ENCODE measurements at places on chromosomes 5 and 9. TPM values are rescaled to one million over a fixed set of nuclear protein-coding genes. Genes with fewer than 3 reads are reported as not detected.

DNA sequence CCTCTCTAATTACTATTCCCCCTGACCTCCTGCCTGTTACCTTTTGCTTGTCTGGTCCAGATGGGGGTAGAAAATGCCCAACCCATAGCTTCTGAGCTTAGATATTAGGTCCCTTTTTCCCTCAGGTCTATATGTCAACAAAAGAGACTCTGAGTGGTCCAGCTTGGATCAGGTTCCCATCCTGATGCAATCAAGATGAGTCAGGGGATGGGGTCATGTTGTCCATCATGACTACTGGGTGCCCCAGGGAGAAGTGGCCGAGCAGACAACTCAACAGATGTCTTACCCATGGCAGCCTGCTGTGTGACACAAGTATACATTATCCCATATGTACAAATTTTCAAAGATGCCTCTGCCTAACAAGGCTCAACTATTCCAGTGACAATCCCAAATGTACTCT lies 9.1 kb upstream of the ANKH start:
- no peak for DNase-seq

DNA sequence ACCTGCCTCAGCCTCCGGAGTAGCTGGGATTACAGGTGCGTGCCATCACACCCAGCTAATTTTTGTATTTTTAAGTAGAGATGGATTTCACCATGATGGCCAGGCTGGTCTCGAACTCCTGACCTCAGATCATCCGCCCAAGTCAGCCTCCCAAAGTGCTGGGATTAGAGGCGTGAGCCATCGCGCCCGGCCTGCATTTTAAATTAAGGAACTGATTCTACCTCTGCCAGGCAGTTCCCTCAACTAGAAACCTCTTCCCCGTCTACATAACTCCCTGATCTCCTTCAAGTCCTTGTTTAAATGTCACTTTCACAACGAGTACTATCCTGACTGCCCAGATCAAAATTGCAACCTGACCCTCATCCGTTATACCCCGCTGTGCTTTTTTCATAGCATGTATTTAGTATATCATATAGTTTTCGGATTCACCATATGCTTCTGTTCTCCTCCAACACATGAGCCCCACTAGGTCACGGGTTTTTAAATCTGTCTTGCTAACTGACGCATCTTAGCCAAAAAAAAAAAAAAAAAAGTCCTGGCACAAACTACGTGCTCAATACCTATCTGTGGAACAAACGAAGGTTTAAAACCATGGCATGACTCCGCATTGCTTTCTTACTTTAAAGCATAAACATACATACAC lies 858 bp upstream of the SOWAHA start:
- no peak for DNase-seq

- no peak for DNase-seq
These were observed 149.8 kb downstream of the MED10 start for GRCh38 chr5:6228257-6229250.

The BTNL3 gene
- not detected for total RNA-seq

DNA sequence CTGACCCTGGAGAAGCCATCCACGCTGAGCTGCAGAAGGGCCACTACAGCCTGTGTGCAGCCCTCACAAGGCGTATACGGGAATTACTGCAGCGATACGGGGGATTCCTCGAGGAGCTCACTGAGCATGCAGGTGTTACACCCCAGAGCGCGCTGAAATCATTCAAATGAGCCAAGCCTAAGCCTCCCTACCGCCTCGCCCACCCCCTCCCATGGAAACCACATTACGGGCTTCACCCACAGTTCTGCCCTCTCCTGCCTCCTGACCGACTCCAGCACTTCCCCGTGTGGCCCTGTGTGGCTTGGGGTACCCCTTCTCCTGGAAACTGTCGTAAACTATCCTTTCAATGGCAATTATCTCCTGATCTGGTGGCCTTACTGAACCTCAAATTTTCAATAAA lies 13.3 kb downstream of the SURF6 start:
- DNase-seq, result no peak

GRCh38 chr5:143338658-143339366 lies 64.7 kb downstream of the NR3C1 start:
- no peak for DNase-seq

DNA sequence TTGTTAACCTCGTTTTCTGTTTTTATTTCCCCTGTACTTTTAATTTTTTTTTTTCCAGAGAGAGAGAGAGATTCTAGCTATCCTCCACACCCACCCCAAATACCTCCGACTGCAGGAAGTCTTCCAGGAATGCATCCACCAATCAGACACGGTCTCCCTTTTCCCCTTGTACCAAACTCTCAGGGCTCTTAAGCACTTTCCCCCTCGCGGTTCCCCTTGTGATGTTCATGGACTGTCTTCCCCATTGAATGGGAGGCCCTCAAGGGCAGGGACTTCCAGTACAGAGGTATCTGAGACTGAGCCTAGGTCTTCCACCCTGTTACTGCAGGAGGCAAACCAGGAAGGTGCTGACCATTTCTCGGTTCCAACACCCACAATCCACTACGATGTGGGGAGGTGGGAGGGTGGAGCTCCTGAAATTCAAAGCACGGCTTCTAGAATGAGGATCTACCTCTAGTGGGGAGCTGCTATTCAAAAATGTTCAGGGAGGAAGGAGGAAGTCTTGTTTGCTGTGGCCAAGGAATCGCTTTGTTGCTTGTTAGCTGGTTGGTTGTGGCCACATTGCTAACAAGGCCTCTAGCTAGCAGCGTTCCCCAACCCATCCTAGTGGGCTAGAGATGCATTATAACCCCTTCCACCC lies 37.5 kb upstream of the PTGS1 start:
- no peak for DNase-seq

DNA sequence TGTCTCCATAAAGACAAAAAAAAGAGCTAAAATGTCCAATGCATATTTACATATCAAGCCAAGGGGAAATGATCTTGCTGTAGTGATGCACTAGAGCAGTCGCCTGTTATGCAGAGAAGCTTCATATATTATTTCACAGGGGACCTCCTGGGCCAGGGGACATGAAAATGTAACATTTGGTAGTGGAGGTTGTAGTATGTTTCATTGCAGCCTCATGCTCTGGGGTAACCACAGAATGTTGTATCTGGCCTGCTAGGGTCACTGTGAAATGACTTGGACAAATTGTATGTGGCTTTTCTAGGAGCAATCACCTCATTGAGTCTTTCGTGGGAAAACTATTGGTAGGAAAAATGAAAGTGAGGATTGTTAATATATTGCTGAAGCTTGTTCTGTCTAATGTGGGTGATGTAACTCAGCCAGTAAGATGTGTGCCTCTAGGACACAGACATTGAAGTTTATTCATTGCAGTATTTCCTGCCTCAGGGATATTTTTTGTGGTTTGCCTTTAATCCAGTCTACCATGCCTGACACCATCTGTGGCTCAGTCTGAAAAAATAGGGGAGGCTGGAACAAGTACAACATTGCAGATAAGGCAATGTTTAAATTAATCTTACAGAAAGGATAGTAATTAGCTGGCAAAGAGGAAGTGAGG lies 430.8 kb upstream of the TNC start:
- DNase-seq, result no peak

GRCh38 chr5:160278343-160278742 lies 34.0 kb downstream of the CCNJL start:
- no peak for DNase-seq

- peak; percentile 74 for DNase-seq
These were observed 24.5 kb upstream of the MVB12B start for GRCh38 chr9:126301985-126302603.

DNA sequence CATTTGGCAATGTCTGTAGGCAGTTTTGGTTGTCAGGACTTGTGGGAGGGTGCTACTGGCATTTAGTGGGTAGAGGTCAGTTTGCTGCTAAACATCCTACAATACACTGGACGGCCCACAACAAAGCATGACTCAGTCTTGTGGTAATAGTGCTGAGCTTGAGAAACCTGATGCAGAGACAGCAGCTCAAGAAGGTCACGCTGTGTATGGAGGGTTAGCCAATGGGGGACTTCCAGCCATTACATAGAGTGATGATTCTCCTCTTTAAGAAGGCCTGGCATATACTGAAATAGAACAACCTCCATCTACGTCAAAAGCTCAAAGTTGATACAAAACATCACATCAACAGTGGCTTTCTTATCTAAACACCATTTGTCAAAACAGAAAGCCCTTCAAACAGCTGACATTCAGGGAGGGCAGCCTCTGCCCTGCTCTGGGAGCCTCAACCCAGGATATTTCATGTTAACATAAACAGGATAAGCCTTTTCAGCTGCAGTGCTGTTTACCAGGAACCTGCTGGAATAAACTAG lies 143.0 kb downstream of the GPBP1 start:
- DNase-seq, result no peak

The IL9 gene
- total RNA-seq, result not detected

The FGF10 gene
- not detected for total RNA-seq

DNA sequence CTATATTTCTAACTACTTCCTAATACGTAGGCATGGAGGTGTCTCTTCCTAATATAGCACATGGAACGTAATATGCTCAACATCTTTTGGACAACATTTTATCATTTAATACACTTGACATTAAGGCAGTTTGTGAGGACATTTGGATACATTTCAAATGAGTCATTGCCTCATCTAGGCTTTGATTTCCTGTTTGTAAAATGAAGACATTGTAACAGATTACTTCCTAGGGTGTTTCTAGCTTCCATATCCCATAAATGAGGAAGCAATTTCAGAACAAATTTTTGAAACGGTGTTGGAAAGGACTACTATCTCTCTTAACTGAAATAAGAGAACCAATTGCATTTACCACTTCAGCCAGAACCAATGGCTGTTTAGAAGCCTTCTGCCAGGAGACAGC lies 38.7 kb downstream of the SLC28A3 start:
- no peak for DNase-seq

- DNase-seq, result no peak
These were observed 300.9 kb downstream of the NTRK2 start for GRCh38 chr9:84970432-84970831.

The SPINK6 gene
- total RNA-seq, result not detected

- DNase-seq, result no peak
These were observed 532.2 kb upstream of the SGCD start for GRCh38 chr5:155794795-155795194.

DNA sequence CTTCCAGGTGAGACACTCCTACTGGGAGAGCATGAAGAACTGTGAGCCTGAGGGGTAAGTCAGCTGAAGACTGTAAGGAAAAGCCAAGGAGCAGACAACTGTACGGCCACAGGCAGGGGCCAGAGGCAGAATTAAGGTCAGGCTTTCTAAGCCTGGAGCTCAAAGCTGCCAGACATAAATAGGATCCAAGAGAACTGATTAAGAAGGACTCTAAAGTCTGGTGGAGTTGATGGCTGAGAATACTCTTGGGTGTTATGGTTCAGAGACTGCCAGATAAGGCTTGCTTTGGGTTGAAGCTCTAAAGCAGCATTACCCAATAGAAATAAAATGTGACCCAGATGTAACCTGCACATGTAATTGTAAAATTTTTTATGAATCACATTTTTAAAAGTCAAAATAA lies 12.2 kb downstream of the PDE8B start:
- no peak for DNase-seq

DNA sequence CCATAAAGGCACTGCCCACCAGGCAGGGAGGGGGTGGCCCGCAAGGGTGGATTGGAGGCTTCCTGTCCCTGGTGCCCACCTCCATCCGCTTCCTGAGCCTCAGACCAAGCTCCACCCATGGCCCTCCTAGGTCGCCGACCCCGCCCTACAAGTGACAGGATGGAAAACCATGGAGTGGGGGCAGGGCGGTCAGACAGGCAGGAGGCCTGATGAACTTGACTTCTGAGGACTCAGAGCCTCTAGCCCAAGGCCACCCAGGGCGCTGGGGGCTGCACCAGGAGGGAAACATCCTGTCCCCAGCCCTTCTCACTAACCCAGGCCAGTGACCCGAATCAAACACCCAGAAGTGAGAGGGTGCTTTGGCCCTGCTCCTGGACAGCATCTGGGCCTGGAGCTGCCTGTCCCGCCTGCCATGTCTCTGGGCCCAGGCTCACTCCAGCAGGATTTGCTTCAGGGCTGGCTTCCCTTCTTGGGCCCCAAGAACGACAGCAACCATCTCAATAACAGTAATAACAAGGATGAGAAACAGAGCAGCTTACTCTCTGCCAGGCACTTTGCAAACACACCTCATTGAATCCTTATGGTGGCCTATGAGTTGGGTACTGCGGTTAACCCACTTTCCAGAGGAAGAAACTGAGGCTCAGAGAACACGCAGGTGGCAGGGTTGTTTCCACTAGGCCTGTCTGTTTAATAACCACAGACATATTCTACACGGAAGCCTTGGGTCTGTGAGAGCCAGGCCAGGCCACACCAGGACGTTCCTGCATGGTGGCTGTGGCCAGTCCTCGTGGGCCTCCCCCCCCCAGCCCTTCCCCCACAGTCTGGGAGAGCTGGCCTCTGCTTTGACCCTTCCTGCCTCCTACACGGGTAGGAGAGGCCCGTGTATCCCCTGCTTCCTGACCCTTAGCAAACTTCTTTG lies 4.4 kb upstream of the ST6GALNAC6 start:
- DNase-seq, result peak; percentile 92

- DNase-seq, result no peak
These were observed 18.5 kb downstream of the MRPL36 start for GRCh38 chr5:1781107-1781506.

The C9orf50 gene
- not detected for total RNA-seq

GRCh38 chr5:148859703-148860102 lies 33.3 kb downstream of the ADRB2 start:
- no peak for DNase-seq

- DNase-seq, result peak; percentile 62
These were observed 6.7 kb downstream of the DDX31 start for GRCh38 chr9:132663117-132663516.

The HAVCR2 gene
- not detected for total RNA-seq

- no peak for DNase-seq
These were observed 1071.9 kb upstream of the ARRDC3 start for GRCh38 chr5:92455011-92455410.

- DNase-seq, result no peak
These were observed 24.9 kb downstream of the MOCS2 start for GRCh38 chr5:53084546-53085255.

- DNase-seq, result no peak
These were observed 27.8 kb downstream of the TNFSF15 start for GRCh38 chr9:114777821-114778609.

- DNase-seq, result no peak
These were observed 169.4 kb downstream of the PAPPA start for GRCh38 chr9:116323012-116323411.

- no peak for DNase-seq
These were observed 205.6 kb upstream of the MPDZ start for GRCh38 chr9:13485068-13485596.

DNA sequence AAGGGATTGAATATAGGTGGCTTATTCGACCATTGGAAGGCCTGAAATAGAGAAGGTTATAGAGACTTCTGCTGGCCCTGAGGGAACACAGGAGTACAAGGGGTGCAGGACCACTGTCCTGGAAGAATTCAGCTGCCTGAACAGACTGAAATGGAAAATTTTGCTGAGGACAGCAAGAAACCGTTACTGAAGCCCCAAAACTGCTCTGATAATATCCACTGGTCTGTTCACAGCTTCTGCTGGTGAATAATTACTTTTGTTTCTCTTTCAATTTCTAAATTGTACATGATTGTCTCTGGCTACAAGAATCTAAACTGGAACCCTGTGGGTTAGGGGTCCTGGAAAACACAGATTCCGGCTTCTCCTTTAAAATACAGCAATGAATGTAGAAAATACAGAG lies 218.5 kb upstream of the CDH12 start:
- no peak for DNase-seq

GRCh38 chr5:51416149-51416548 lies 32.9 kb downstream of the ISL1 start:
- DNase-seq, result no peak

The PPP3R2 gene
- total RNA-seq, result not detected
